ENCODE measurements at places on chromosomes 5 and 9. TPM values are rescaled to one million over a fixed set of nuclear protein-coding genes. Genes with fewer than 3 reads are reported as not detected.

PDCD1LG2 gene
- total RNA-seq = 4.3 TPM

CCL21 gene
- total RNA-seq = not detected

SPATA31D4 gene
- total RNA-seq = not detected

NPDC1 gene
- total RNA-seq = 5.7 TPM

PRDM9 gene
- not detected for total RNA-seq

All from melanocyte of skin (primary cell).